ENCODE measurements at places on chromosomes 16 and 17.

DNA sequence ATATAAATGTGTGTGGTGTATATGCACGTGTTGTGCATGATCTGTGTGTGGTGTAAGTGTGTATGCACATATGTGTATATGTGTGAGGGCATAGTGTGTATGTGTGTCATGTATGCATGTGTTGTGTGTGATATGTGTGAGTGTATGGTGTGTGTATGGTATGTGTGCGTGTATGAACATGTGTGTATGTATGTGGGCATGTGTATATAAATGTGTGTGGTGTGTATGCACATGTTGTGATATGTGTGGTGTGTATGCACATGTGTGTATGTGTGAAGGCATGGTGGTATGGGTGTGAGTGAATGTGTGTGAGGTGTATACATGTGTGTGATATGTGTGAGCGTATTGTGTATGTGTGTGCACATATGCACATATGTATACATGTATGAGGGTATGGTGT lies 198.7 kb downstream of the RBFOX3 start:
- no peak for DNase-seq

DNA sequence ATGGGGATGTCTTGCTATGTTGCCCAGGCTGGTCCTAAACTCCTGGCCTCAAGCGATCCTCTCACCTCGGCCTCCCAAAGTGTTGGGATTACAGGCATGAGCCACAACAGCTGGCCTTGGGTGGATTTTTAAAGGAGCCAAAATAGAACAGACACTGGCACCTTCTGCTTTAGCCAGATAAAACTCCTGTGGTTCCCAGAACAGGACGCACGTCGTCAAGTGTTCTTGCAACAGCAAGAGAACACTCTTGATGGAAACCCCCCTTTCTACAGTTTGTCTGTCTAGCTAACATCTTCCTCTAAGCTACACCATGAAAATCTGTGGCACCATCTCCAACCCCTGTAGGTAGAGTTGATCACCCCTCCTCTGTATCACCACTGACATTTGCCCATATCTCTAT lies 122.6 kb downstream of the NPIPB5 start:
- DNase-seq = no peak

DNA sequence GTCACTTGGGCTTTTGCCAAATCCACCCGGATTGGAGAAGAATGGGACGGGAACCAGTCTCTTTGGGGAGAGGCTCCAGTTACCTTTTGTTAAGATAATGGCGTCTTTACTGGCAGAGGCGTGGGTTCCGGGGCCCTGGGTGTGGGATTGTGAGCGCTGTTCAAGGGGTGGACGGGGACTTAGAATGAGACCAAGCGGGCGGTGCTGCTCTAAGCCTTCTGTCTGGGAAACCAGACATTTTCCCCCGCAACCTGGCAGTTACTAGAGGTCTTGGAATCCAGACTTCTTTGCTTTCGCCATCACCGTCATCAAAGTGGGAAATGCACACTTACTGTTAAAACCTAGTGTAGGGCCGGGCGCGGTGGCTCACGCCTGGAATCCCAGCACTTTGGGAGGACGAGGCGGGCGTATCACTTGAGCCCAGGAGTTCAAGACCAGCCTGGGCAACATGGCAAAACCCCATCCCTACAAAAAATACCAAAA lies 706 bp downstream of the TEN1 start:
- DNase-seq = no peak

DNA sequence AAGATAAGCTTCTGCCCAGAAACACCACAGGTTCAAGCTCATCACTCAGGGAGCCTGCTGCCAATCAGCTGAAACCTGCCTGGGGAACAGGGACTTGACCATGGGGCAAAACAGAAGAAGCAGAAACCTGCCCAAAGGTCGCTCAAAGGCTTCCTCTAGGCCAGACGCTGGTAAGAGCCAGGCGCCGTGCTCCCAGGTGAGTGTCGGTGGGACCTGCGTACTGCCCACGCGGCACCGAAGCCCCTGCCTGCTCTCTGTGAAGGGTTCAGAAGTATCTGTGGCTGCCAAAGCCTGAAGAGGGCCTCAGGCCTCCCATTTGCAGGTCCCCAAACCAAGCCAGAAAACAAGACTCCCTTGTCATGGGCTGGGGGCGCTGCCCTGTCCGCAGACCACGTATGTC lies 10.4 kb downstream of the SGSH start:
- DNase-seq = no peak

- no peak for DNase-seq
Observed at GRCh38 chr17:2395258-2396181, 5.3 kb downstream of the MNT start.

All from hippocampal formation (tissue), 2 donors.